NCI-H526 (cell line): ENCODE measurements at places on chromosomes 7 and 10.

DNA sequence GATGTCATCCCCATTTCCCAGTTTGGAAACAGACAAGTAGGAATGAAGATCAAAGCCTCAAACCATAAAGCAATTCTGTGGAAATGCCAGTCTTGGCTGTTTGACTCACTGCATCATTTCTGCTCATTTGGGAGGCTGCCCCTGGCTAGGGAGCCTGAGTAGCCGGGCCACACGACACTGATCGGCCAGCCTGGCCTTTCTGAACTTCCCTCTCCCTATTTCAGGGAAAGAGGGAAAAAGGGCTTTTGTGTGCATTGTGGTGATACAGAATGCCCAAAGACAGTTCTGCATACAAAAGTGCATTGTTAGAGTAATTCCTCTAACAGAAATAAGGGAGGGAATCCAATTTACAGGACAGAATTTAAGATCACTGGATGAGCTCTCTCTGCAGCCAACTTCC, 41.7 kb upstream of the OPALIN start:
- no peak for DNase-seq

- no peak for DNase-seq
Measured at GRCh38 chr7:80611779-80612178, 26.7 kb upstream of the CD36 start.

DNA sequence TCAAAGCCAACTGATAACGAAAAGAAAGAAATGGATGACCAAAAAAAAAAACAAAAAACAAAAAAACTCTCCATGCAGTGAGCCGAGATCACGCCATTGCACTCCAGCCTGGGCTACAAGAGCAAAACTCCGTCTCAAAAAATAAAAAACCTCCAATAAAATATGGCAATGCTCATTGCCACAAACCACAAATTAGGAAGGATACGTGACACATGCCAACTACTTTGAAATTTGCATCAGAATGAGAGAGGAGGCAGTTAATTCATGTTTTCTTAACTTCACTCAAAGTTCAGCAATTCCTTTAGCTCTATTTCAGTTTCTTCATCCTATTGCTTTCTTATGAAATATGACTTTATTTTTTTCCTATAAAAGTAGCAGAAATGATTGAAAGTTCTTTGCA, 398.1 kb upstream of the C7orf33 start:
- DNase-seq: no peak

DNA sequence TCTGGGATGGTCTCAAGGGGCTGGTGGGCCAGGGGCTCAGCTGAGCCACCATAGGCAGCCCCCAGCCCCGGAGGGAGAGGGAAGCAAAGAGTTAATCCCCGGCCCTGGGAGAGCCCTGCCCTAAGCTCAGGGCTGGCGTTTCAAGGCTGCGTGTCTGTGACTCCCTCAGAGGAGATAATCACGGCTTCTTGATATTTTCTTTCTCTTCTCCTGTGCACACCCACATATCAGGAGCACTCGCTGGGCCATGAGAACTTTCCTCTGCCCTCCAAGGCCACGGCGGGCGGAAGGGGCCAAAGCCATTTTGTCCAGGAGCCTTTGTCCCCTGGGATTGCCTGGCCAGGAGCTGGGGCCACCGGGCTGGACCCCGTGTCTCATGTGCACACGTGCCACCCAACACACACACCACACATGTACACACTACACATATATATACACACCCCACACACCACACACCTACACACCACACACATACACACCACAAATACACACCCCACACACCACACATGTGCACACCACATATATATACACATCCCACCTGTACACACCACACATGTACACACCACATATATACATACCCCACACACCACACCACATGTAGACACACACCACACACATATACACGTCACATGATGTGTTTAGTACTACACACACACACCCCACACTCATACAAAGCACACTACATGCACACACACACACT, 16.9 kb downstream of the VENTX start:
- no peak for DNase-seq

- no peak for DNase-seq
Measured at GRCh38 chr10:49768731-49769130, 6.6 kb upstream of the OGDHL start.

DNA sequence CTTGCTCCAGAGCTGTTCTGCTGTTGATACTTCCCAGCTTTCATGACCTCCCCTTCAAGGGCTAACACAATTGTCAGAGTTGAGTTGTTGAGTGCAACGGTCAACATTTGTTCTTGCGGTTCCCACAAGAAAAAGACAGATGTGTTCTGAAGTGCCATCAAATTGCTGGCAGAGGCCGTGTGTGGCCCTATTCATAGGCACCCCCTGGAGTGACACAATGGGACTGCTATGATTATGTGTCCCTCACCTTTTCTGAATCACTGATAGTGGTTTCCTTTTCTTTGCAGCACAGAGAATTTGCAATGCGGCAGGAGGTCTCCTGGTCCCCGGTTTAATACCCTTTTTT, 5.8 kb upstream of the IGFBP1 start:
- DNase-seq: no peak

DNA sequence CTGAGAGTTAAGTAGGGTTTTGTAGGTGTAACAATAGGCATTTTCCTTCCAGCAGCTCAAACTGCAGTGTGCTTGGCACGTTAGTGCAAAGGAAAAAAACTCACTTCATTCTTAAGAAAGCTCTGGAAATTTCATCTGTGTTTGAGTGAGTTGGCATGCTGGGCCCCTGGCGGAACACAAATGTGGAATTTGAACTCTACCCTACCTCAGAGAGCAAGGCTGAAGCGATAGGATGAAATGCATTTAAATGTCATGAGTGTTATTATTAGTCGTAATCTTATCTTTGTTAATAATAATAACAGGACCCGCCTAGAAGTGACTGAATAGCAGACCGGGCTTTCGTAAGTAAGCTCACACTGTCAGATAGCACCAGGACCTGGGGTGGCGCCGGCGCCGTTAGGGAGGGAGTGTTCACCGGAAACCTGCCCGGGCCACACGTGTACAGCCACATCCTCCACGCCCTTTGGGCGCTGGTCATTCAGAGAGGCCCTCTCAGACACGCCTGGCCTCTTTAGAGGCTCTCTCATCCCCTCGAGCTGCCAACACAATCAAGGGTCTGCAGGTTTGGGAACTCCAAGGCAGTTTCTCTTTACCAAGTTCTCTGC, 63.5 kb downstream of the GRK5 start:
- peak; percentile 29 for DNase-seq

DNA sequence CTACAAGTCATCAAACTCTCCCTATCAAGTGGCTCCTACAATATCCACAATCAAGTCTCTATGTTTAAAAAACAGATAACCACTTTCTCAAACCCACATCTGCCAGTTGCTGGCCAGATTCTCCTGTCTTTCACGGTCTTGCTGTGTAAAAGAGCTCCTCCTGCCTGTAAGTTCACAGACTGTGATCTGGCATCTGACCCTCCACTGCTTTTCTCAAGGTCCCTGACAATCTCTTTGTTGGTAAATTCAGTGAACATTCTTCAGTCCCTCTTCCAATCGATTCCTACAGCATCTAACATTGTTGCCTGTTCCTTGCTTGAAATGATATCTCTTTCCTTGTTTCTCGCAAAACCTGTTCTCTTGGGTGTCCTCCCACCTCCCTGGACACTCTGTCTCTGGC, 18.5 kb upstream of the LMOD2 start:
- DNase-seq: peak; percentile 31
